Neural progenitor cell (in vitro differentiated cells): ENCODE measurements at places on chromosomes 7 and 10. TPM values are rescaled to one million over a fixed set of nuclear protein-coding genes. Genes with fewer than 3 reads are reported as not detected.

The LBX1 gene
- not detected in 2 replicates for total RNA-seq

The CREB5 gene
- 1.2 and 2.8 TPM in 2 replicates for total RNA-seq

GRCh38 chr7:149719912-149720335 is 53.5 kb downstream of the ZNF467 start:
- DNase-seq: no peak

GRCh38 chr10:76717141-76717540 is 920.5 kb downstream of the KCNMA1 start:
- no peak for DNase-seq

GRCh38 chr7:133770863-133771492 is 356.2 kb upstream of the LRGUK start:
- no peak for DNase-seq

GRCh38 chr10:35420827-35421552 is 84.7 kb downstream of the CCNY start:
- DNase-seq: no peak

DNA sequence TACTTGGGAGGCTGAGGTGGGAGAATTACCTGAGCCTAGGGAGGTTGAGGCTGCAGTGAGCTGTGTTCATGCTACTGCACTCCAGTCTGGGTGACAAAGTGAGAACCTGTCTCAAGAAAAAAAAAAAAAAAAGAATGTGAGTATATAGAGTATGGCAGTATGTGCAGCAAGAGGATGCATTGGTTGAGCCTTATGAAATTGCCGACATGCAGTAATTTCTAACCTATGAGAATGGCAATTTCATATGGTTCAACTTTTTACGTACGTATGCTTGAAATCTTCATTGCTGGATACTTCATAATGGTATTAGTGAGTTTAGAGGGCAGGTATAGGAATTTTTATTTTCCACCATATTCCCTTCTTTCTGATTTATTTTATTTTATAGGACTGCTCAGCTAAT is 4.6 kb upstream of the FAM133B start:
- DNase-seq: no peak
